GM19239 (cell line): ENCODE measurements at places on chromosomes 16 and 17.

DNA sequence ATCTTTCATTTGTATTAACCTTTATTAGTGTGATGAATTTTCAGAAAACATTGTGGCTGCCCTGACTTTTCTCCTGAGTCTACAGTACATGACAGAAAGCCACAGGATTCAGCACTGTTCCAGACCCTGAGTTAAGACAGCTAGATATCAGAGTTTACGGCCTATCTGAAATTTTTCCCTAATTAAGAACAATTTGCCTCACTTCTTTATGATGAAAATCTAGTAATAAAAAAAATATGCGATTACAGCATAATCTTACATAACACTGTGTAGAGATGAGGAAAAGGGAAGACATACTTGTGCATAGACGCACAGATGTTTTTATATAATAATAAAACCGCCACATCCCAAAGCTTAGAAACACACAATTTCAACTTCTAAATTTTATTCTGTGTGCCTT is 7.3 kb downstream of the SPOP start:
- DNase-seq: no peak

DNA sequence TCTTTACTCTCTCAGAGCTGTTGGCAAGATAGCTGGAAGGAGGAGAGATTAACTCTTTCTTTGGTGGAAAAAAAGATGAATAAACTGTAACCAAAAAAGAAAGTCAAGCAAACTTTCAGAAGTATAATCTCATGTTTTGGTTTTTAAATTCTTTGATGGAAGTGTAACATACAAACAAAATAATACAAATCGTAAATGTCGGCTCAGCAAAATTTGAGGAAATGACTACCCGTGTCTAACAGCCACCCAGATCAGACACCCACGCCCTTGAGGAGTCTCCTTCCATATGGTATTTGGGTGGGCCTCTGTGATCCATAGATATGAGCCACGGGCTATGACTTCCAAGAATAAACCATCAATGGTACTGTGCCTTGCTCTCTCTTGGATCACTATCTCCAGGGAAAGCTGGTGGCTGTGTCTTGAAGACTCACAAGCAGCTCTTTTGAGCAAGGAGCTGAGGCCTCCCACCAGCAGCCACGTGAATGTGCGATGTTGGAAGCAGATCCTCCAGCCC is 9.6 kb upstream of the CD300C start:
- DNase-seq: no peak

DNA sequence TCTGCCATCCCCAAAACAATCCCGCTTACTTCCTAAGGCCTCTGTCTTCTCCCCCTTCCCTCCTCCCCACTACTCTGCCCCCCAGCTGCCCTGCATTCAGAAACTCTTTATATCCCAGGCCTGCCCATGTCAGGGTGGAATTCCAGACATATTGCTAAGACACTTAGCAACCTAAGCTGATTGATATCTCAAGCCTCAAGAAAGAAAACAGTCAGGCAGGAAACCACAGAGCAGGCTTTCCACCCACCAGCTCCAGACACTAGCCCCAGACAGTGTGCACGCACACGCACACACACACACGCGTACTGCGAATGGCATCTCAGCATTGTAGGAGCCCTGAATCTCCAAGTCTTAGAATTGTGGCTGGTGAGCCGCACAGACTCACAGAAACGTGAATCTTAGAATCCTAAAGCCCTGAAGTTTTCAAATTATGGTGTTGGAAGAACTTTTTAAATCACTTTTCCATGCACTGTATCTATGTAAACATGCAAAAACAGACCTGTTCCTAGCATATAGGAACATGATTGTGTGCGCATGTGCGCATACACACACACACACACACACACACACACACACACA is 8.8 kb upstream of the LPCAT2 start:
- DNase-seq: no peak

DNA sequence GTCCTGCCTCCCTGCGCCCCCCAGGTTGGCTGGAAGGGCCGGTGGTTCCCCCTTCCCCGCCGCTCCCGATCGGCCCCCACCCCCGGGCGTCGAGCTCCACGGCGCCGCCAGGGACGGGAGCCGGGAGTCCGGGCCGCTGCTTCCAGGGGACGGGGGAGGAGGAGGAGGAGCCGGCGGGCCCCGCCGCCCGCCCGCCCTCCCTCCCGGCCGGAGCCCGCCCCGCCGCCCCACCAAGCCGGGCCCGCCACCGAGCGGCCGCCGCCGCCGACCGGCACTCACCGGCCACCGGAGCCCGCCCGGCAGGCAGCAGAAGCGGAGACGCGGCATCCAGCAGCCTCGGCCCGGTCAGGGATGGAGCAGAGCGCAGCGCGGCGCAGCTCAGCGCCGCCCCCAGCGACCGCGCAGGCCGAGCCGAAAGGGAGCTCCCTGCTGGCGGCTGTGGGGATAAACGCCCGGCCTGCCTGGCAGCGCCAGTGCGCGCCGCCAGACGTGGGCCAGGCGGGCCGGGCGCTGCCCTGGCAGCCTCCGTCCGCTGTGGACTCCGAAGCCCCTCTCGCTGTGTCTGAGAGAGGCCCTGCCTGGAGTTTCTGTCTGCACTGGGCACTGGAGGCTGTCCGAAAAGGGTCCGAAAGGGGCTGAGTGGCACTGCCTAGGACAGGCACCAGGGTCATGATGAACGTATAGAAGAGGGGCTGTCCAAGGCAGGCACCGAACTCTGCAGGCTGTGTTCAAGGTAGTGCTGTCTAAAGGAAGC is at the start of gene MYO18A:
Gene MYO18A, minus strand, starts transcription at position 365 of the 754 bp plus-strand sequence. CDS start 13,458 bp downstream, outside the sequence.
- DNase-seq: peak; percentile 98

- DNase-seq: no peak
These were observed 112.6 kb downstream of the GNAO1 start for GRCh38 chr16:56303880-56304279.

GRCh38 chr17:15966879-15967248 is 21.9 kb downstream of the ADORA2B start:
- DNase-seq: no peak

DNA sequence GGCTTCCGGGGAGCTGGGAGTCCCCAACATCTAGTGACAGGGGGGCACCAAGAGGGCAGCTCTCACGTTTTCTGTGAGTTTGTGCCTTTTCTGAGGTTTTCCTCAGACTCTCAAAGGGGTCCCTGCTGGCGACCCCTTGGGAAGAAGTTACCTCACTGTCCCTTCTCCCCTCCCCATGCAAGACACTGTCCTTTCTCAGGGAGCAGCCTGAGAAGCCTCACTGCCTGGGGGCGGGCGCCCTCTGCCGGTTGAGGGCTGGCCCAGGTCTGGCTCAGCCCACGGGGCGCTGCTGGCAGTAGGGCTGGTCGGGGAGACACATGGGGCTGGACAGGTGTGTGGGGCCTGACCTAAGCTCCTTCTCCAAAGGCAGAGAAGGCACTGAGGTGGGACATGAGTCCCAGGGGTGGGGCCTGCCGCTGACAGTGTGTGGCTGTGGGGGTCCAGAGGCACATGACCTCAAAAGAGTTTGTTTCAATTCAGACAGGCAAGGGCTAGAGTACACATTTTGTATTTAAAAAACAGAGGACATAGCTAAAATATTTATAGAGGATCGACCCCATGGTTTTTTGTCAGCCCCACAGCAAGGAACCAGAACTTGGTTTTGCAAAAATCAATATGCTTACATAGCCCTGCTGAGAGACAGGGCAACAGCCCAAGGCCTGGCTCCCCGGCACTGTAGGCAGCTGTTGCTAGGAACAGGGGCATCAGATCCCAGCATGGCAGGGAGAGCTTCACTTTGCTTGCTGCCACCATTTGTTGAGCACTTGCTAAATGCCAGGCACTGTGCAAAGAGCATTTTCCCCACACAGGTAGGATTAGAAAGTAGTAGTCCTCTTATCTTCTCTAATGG is 18.5 kb upstream of the ALDH3A1 start:
- DNase-seq: peak; percentile 73

- no peak for DNase-seq
These were observed 2.5 kb upstream of the SALL1 start for GRCh38 chr16:51153577-51154031.
